Ecto neural progenitor cell (in vitro differentiated cells): ENCODE measurements at places on chromosomes 1 and 21.

DNA sequence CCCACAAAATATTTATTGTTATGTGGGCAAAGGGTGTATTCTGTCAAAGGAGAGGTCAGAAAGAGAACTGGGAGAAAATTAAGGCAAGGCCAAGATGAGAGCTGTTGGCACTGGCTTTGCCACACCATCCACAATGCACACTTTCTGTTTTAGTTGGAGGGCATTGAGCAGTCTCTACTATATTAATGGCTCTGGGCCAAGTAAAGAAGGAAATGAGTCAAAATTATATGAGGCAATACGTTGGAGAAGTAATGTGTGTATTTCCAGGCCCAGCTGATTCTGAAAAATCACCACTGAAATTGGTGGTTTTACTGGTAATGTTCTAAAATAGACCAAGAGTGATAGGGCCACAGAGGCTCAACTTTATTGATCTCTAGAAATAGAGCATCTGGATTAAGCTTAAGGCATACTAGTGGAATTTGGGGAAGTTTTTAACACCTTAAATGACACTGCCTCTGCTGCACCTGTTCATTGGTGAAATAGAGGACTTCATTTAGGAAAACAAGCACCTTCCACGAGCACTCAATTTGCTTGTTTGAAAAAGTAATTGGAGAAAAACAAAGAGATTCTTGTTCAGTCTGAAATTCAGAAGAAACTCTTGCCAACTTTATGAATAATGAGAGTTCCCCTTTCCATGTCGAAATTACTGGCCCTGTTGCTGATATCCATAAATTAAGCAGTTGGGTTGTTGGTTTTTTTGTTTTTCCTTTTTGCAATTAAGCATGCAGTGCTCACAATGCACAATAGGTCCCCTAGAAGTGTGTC lies 424.9 kb downstream of the ADGRL2 start:
- DNase-seq: no peak

DNA sequence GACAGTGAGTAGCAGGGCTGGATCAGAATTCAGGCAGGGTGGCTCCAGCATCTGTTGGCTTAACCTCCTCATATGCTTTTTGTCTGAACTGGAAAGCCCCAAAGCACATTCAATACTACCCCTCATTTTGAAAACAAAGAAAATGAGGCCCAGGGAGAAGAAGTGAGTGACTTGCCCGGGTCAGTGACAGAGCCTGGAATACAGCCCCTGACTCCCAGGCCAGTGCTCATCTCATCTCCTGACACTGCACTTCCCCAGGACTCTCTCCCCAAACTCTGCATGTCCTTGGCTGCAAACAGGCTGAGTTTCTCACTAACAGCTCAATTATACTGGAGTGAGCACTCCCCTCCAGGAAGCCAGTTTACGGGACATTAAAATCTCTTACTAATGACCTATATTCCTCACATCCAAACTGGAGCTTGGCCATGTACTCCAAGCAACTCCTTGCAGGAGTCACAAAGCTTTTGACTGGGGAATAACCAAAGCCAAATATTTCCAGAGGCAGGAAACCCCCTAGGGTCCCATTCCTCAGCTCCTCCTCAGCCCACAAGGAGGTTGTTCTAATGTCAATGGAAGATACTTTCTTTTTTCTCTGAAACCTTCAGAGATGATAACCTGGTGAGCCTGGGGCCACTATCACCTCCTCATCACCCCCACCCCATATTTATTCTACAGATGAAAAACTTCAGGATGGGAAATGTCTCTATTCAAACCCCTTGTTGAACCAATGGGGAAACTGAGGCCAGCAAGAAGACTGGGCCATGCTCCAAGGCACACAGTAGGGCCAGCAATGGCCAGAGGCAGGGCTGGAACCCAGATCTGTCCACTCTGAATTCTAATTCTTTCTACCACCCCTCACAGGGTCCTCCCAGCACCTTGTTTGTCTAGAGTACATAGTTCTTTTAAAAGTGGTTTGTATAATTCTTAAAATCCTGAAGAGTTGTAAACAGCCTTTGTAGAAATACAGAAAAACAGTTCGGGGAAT lies 127.0 kb downstream of the PLPP3 start:
- no peak for DNase-seq

GRCh38 chr1:201285846-201286245 lies 2.5 kb downstream of the PKP1 start:
- no peak for DNase-seq

DNA sequence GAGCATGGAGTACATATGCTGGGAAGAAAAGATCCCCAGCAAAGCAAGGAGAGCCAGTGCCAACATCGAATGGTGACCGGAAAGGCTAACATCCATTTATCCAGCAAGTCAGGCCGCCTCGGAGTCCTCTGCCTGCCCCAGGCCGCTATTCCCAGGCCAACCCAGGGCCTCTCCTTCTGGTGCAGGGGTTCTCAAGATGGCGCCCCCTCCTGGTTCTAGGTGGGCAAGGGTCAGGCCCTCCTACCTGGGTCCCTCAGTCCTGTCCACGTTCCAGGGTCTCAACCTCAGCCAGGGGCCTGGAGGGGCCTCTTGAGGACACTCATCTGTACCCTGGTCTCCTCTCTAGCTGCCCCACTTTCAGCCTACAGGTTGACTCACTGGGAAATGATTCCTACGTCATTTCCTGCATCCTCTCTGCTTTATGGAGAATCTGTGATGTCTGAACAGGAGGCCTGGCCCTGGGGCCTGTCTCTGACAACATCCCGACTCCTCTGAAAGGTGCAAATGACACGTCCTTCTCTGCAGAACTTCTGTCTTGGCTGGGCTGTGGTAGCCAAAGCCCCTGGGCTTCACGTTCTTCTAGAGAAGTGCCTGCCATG lies 145.3 kb downstream of the PSMG1 start:
- no peak for DNase-seq

- DNase-seq: no peak
Measured at GRCh38 chr1:38990386-38990737, 714 bp upstream of the AKIRIN1 start.
